ENCODE measurements at places on chromosomes 2 and 18.

DNA sequence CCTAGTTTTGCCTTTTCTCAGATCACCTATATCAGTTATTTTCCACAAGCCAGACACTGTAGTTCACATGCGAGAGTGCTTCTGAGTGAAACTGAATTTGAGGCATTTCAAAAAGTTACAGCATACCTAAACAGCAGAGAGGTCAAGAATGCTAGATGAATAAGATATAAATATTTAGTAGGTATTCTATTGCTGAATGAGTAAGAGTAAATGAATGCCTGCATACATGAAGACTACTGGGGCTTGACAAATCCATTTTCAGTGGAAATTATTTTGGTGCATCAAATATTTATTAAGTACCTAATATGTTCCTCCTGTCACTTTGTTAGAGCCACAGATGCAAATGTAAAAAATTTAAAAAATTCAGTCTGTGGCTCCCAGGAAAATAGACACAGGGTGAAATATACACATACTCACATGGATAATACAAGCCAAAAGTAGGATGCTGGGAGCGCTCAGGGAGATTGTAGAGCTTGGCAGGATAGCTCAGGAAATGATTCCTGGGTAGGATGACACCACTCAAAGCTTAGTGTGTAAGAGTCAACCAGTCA, 27.6 kb upstream of the CDC42EP3 start:
- no peak for DNase-seq

- no peak for DNase-seq
Observed at GRCh38 chr2:85706599-85707296, 12.6 kb downstream of the GNLY start.

DNA sequence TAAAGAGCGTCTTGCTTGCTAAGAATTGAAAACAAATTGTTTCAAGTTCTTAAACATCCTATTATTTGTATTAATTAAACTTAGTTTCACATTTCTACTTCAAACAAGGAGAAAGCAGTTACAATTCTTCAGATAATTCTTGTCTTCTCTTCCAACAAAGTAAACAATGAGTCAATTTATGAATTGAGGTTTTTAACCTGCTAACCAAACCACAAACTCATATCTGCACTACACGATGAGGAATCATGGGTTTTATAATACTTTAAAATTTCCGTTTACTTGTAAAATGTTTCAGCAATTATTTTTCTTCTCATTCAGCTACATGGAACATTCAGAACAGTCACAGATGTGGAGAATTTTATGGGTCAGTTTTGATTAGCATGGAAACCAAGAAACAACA, 114.2 kb downstream of the SPIRE1 start:
- DNase-seq = no peak

DNA sequence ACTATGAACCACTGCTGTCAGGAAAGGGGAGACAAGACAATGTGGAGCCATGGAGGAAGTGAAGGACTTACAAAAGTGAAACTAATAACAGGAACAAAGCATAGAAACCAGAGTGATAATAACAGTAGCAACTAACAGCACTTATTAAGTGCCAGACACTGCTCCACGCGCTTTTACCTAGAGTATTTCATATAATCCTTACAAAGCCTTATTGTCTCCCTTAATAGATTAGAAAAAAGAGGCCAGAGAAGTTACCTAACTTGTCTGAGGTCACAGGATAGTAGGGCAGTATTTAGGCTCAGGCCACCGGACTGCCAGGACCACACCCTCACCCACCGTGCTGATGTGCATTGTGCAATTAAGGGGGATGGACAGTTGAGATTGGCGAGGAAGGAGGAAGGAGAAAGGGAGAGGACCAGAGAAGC, 98.6 kb upstream of the NFU1 start:
- no peak for DNase-seq

GRCh38 chr2:66127061-66127460, 307.9 kb upstream of the MEIS1 start:
- no peak for DNase-seq

DNA sequence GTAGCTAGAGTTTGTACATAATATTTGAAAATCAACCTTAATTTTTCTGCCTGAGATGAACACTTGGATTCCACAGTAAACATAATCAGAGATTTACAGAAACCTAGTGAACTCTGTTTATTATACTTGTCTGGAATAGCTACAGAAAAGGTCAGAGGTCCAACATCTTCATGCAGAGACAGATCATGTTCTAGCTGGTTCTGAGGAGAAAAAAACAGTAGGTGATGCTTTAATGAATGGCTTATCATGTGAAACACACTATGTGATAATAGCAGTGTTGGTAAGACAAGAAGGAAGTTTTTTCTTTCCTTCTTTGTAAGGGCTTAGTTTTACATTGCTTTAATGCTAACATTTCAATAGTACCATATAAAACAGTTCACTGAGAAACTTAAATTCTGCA, 846.4 kb upstream of the ZEB2 start:
- no peak for DNase-seq

DNA sequence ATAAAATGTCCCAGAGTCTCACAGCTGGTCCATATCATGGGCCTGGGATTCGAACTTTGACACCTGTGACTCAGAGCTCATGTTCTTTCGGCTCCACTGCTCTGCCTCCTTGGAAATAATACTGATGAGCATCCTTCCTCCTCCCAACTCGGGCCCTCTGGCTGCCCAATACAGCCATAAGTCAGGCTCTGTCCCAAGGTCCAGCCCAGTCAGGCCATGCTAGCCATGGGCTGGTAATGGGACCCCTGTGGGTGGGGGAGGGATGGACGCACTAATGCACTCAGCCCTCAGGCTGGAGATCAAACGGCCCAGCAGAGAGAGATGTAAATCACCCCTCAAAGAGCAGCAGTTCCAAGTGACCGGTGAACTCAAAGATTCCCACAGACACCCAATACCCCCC, 61.1 kb downstream of the DDX1 start:
- DNase-seq = no peak

DNA sequence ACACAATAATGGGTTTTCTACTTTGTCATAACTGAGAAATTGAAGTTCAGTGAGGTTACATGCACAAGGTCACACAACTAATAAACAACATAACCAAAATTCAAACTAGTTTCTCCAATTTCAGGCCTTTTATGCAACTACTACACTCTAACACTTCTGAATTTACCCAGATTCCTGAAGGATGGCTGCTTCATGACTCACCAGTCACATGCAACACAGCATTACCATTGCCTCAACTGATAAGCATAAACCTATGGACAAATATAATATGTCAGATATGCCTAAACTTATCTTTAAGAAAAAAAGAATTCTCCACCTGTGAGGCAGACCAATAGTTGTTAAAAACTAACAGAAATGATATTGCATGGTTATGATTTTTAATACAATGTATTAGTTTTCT, 586.5 kb upstream of the SLC8A1 start:
- no peak for DNase-seq

GRCh38 chr2:167776359-167776758, 471.0 kb downstream of the STK39 start:
- no peak for DNase-seq

GRCh38 chr2:23065936-23066335, 319.0 kb upstream of the KLHL29 start:
- DNase-seq = no peak

DNA sequence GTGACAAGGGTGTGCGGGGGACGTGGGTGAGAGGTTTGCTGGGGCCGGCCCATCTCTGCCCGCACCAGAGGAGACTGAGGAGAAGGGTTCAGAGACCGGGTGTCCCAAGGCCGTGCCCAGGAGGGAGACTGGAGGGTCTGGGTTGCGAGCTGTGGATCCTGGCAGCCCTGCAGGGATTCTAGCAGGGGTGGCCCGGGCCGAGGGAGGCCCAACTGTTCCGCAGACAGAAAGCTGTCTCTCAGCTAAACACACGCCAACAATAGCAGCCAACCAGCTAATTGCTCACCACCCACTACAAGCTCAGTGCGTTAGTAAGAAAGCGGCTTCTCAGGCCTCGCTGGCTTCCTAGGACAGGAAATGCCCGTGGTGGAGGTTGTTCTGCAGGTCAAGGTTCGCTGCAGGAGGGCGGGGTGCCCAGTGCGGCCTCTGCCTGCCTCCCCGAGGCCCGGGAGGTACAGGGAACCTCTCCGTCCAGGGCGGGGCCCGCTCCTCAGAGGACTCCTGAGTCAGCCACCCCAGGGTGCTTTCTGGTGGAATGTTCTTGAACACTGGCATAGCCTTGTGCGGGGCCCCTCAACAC, 282.0 kb upstream of the PXDN start:
- DNase-seq = no peak

DNA sequence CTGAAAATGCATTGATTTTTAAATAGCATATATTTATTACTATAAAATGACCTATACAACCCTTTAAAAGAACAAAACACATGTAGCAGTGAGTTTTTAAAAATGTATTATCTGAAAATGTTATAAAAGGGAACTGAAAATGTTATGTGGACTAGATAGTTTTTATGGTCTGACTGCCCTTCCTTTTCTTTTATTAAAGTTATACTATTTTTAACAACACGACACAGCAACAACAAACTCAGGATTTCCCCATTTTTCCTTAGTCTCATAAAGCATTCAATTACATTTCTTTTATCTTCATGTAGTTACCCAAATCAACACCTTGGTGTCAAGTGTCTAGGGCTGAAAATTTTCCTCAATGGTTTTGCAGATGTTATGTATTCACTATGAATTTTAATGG, 132.8 kb upstream of the TMEFF2 start:
- DNase-seq = no peak

DNA sequence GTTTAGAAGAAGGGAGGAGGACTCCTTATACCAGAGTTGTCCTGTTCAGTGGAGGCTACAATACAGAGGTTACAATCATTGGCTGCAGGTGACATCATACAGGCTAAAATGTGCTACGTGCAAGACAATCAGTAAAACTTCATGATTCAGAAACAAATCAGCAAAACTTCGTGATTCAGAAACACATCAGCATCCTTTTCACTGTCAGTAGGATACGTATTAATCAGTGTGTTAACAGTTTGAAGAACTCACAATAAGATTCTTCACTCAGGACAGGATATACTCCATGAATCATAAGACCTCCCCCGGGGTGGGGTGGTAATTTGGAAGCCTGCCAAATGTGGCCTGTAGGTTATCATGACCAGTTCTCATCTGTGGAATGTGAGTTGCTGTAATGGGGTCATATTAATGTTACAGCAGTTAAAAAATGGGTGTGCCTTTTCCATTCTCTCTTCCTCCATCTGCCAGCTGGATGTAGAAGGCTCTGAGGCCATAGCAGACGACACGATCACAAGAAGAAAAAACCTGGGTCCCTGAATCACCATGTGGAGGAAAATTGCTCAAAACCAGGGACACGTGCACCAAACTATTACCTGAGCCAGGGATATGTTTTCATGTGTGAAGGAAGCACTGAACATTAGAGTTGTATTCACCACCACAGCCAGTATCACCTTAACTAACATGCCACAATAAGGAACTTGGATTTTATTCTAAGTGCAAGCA, 134.8 kb upstream of the CREB1 start:
- no peak for DNase-seq

GRCh38 chr2:226726546-226726945, 73.1 kb downstream of the IRS1 start:
- DNase-seq = no peak

DNA sequence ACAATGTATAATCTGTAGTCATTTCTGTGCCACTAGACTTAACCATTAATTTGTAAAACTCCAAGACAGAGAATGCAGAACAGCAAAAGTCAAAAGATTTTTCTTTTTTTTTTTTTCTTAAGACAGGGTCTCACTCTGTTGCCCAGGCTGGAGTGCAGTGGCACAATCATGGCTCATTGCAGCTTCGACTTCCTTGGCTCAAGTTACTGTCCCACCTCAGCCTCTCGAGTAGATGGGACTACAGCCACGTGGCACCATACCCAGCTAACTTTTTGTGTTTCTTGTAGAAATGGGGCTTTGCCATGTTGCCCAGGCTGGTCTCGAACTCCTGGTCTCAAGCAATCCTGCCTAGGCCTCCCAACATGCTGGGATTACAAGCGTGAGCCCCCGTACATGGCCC, 80.1 kb downstream of the TLK1 start:
- DNase-seq = no peak

- no peak for DNase-seq
Observed at GRCh38 chr2:65129286-65129825, 550 bp downstream of the RAB1A start.

DNA sequence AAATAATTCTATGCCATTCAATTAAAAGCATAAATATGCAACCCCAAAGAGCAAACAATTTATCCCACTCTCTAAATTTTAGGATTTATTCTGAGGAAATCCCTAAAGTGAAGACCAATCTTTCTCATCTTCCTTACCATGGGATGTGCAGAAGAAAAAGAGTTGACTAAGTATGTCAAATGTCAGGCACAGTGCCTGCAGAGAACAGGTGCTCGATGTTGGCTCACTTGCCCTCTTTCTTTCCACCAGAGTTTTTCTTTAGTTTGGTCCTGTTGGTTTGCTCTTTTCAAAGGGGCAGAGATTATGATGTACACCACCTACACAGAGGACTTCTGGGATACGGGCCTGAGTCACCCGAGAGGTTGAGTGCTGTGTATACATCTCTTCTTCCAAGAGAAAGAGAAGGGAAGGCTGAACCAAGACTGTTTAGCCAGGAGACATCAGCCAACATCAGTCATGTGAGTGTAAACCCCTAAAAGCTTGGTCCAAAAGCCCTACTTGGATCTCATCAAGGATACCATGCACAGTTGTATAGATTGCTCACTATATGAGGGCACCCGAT, 51.7 kb downstream of the SUMO1 start:
- no peak for DNase-seq

DNA sequence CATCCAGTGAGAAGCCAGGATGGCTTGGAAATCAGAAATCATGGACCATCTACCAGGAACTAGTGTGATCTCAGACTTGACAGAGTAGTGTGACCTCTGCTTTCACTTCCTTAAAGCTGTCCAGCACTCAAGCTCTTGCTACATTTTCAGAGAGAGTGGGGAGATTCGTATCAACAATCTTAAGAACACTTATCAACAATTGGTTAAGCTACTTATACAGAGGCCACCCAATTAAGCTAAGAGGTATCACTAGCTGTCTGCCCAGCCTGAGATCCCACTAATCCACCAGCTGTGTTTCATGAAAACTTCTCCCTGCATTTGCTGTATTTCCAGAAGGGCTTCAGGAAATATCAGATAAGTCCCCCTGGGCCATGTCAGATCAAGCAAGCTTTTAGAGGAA, 4.2 kb downstream of the RPRM start:
- DNase-seq = no peak

GRCh38 chr18:61164321-61164720, 168.9 kb upstream of the CDH20 start:
- DNase-seq = no peak

DNA sequence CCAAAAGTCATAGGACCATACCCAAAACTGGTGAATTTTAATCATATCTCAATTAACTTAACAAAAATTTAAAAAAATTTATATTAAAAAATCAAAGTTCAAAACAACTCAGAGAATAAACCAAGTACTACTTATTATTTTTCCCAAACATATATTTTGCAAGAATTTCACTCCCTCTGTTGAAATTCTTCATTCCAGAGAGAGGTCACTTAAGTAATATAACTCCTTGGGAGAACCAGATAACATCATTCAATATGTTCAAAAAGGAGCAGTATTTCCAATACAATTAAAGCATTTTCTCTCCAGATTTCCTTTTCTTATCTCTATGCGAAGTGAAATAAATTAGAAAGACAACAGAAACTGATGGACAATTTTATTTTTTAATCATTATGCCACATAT, 165.9 kb upstream of the RND3 start:
- DNase-seq = no peak

- no peak for DNase-seq
Observed at GRCh38 chr2:55146263-55146662, 85.8 kb downstream of the CLHC1 start.

- no peak for DNase-seq
Observed at GRCh38 chr2:37753758-37754157, 82.3 kb upstream of the CDC42EP3 start.
